Tongue (tissue), 3 donors: ENCODE measurements at places on chromosomes 12 and 14. TPM values are rescaled to one million over a fixed set of nuclear protein-coding genes. Genes with fewer than 3 reads are reported as not detected.

- DNase-seq, result no peak
Measured at GRCh38 chr12:51714666-51715065, 123.6 kb downstream of the SCN8A start.

DNA sequence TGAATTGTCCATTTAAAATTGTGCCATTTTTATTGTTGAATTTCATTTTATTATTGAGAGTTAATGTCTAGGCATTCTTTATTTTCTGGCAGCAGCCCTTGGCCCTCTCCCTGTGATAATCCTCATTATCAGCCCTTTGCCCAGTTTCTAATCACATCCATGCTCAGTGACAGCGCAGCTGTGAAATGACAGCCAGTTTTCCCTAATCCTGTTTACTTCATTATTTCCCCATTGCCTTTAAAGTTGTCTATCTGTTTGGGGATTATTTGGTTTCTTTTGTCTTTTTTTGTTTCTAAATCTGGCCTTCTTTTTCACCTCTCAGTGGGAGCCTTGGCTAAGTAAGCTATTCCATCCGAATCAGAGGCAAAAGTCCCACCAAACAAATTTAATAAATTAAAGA, 476.9 kb downstream of the SLC6A15 start:
- DNase-seq, result no peak

GRCh38 chr12:68796399-68796798, 11.6 kb upstream of the MDM2 start:
- DNase-seq, result no peak

DNA sequence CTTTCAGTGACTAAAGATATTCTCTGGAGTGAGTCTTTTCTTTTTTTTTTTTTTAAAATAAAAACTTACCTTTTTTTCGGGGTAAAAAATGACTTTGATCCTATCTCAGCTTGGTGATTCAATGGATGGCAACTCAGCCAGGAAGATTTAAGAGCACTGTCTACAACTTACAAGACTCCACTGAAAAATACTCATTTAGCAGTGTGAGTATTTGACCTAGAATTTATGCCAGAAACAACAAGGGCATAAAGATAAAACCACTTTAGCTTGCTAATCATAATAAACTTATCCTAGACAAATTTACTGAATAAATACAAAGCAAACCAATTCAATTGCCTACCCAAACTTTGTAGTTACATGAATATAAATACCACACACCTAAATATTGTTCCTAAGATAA, 446.6 kb downstream of the RPS29 start:
- DNase-seq, result no peak

DNA sequence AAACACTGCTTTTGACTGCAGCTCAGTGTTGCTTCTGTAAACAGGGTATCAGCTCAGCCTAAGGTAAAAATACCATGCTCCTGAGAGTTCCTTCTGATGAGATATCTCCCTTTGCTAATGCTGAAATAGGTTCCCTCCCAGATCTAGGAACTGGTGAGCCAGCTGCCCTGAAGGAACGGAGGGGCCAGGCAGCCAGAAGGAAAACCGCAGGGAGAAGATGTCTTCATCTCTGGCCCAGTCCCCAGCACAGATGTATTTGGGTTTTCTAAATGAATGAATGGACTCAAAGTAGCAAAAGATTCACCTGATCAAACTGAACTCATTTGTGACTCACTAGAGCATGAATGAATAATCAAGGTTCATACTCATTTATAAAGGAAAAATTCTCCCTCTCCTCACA, 247.8 kb downstream of the MSRB3 start:
- DNase-seq, result no peak

DNA sequence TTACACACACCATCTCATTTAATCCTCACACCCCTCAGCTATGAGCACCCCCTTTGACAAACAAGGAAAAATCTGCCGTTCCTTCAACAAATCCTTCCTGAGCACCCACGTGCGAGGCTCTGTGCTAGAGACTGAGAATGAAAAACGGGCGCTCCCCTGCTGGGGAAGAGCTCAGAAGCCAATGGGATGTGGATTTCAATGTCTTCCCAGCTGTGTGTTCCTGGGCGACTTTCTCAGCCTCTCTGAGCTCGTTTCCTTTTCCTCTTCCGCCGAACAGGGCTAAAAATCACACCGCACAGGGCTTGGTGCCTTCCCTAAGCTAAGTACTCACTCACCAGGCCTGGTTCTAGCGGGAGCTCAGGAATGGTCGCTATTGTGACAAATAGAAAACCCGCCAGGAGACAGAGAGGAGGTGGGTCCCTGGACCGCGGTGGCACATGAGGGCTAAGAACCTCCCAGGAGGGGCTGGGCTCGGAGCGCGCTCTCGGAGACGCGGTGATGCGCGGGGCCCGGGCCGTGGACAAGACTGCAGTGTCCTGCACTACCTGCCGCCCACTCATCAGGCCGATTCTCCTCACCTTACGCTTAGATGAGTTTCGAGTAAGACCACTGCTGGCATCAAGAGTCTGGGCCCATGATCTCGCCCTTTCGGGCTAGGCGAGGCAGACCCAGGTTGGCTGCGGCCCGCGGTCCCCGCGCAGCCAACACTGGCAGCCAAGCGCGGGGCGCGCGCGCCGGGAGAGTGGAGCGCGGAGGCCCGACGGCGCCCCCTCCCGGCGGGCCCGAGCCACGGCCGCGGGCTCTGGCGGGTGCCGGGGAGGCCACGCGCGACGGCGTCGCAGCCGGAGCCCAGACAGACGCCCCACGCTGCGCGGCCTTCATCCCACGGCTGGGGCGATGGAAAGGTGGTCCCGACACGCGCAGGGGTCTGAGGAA, 17.0 kb downstream of the ZDHHC22 start:
- DNase-seq, result peak; percentile 49

DNA sequence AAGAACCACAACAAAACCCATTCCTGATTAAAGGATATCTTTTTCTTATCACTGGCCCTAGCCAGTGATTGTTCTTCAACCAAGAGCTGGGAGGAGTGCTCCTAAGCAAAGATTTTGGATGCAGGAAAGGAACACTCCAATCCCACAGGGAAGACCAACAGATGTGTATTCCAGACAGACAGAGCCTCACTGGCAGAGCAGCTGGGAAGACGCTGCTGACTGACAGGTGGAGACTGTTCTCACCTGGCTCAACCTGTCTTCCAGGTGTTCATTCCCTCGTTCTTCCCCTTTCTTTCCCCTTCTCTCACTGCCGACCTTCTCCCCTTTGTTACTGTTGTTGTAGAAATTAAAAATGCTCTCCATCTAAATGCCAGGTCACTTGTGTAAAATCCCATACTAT, 89.7 kb upstream of the CCDC198 start:
- DNase-seq, result no peak

Gene RNASE3
- total RNA-seq, result not detected

Gene GON7
- total RNA-seq, result 15.5 TPM

Gene RERGL
- total RNA-seq, result 4.0 TPM
